ENCODE measurements at places on chromosomes 7 and 10.

DNA sequence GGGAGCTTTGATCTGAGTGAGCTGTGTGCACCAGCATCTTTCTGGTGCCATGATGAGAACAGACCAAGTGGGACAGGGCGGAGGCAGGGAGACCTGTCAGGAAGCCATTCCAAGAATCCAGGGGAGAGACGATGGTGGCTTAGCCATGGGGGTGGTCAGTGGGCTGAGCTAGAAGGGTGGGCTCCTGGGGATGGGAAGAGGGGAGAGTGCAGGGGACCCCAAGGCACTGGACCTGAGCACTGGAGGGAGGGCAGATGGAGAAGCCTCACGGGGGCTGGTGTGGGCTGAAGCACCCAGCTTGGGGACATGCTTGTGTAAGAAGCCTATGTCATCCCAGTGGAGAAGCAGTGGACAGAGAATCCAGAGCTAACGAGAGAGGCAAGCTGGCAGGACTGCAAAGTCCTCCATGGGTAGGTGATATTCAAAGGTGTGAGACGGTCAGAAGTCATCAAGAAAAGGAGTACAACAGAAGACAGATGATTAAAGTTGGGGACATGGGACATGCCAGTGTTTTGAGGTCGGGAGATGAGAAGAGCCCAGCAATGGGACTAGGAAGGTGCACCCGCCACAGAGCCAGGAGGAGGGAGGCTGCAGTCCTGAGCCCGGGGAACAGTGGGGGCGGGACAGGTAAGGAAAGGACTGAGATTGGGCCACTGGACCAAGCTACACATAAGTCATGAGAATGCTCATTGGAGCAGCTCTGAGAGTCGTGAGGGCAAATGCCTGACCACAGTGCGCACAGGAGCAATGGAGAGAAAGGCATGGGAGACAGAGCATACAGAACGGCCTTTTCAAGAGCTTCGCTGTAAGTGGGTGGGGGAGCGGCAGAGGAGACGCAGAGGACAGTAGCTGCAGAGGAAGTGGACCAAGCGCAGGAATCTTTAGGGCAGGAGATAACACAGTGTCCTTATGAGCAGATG, 72.0 kb downstream of the GRID1 start:
- peak; percentile 25 for DNase-seq

- DNase-seq, result no peak
These were observed 268 bp upstream of the IGFBP3 start for GRCh38 chr7:45921381-45921698.

GRCh38 chr10:21516242-21517131, 9.0 kb downstream of the SKIDA1 start:
- peak; percentile 87 for DNase-seq

- no peak for DNase-seq
These were observed 2.1 kb upstream of the FAM3C start for GRCh38 chr7:121398246-121398645.

DNA sequence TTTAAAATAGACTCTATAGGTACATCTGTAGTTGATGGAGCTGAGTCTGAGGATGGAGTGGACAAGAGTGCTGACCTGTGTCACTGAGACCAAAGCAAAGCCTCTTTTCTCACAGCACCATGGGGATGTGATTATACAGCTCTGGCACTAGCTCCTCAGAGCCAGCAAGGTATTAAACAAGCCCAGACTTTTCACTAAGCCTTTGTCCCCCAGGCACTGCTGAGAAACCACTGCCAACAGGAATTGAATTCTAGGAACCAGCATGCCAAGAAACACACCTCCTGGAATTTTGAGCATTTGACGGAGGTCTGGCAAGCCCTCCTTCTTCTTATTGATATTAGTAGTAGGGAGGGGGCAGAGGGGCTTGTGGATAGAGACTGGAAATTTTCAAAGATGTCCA, 147.0 kb downstream of the C1GALT1 start:
- peak; percentile 55 for DNase-seq

DNA sequence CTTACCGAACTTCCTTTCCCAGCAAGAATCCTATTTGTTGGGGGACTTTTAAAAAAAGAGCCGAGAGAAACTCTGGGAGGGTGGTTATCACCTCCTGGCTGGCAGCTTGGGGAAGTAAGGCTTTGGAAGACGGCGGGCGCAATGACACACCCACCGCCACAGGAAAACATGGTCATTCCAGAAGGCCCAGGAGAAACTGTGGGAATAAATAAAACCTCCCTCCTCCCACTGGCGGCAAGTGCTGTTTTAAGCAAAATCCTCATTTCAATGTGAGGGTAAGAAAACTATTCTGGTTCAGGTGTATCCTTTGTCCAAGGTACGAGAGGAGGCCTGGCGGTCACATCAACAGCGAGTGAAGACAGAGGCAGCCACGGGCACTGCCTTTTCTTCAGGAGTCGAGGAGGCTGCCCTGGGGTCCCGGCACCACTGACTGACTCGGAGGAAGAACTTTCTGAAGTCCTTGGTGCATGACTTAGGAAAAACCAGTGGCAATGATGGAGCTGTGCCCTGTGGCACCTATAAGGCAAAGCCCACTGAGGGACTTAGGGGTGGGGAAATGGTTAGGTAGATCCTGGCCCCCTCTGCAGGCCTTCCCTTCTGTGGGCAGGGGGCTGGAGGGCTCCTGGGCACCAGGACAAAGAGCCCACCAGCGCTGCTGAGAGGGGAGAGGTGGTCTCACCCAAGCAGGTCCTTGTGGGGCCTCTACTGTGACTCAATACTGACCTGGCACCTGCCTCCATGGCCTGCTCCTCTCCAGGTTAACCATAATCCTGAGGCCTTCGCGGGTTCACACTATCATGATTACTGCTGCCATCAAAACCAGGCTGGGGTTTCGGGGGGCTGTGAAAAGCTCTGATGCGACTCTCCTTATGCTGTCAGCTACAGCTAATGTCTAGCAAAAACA, 21.4 kb downstream of the DNAJB12 start:
- no peak for DNase-seq

DNA sequence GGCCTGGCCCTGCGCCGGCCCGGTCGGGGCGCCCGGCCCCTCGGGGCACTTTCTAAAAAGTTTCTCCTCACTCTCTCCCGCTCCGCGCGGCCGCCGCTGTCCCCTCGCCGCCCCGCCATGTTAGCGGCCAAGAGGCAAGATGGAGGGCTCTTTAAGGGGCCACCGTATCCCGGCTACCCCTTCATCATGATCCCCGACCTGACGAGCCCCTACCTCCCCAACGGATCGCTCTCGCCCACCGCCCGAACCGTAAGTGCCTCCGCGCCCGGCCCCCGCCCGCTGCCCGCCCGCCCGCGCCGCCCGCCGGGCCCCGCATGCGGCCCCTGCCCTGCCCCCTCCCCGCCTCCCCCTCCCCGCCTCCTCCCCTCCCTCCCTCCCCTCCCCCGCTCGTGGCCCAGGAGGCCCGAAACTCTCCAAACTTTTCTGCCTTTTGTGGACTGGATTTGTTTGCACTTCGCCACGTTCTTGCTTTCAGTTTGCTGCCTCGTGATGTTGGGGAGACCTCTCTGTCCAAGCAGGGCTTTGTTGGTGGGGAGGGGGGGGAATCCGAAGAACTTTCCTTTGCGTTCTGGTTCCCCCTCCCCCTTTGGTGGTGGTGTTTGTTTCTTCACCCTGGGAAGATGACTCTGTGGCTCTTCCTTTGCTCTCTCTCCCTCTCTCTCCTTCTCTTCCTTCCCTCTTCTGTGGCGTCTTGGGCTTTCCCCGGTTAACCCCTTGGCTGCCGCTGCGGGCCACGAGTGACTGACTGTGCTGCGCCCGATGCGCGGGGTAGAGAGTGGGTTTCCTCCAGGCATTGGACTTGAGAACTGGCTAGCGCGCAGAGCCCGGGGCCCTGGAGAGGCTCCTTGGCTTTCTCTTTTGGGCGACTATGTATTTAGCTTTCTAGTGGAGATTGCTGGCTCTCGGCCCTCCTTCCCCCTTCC, 1.6 kb downstream of the TCF7L2 start:
- peak; percentile 86 for DNase-seq

DNA sequence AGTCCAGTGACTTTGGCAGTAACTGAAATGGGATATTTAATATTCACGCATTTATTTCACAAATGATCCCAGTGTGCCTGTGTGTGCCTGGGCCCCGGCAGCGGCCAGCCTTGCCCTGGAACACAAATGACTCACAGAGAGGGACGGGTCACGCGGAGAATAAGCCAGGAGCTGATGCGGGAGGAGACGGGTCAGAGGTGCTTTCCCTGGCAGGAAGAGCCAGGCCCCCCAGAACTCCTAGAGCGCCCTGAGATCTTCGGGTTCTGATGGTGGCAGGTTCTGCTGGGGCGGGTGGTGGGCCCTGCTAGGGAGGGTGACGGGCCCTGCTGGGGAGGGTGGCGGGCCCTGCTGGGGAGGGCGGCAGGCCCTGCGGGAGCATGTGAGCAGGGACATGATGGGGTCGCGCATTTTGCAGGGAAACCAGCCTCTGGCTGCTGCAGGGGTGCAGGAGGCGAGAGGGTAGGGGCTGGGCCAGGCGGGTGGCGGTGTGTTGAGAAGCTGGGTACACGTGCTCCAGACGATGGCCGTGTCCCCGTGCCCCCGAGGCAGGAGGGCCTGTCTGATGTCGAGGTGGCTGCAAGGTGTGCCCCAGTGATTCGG, 84.2 kb upstream of the DIP2C start:
- no peak for DNase-seq
